AML-193 (cell line): ENCODE measurements at places on chromosomes 3 and 15.

DNA sequence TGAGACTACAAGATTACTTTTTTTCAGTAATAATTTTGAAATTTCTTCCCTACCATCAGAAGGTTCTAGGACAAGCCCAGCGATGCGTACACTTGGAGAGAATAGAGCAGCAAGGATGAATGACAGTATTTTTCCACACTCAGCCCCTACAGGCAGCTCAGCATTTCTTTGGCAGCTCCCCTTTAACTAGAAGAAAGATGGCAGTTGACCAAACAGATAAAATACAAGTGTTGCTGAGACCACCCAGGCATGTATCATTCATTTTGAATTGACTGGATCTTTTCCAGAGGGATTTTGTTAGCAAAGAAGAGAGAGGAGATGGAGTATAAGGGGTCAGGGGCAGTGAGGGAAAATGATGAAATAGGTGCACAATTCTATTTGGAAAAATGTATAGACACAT is 761.3 kb downstream of the AGBL1 start:
- no peak for DNase-seq

- no peak for DNase-seq
These were observed 396.2 kb upstream of the CDIN1 start for GRCh38 chr15:36183201-36183600.

GRCh38 chr3:126170073-126170777 is 10.2 kb downstream of the ALDH1L1 start:
- no peak for DNase-seq

DNA sequence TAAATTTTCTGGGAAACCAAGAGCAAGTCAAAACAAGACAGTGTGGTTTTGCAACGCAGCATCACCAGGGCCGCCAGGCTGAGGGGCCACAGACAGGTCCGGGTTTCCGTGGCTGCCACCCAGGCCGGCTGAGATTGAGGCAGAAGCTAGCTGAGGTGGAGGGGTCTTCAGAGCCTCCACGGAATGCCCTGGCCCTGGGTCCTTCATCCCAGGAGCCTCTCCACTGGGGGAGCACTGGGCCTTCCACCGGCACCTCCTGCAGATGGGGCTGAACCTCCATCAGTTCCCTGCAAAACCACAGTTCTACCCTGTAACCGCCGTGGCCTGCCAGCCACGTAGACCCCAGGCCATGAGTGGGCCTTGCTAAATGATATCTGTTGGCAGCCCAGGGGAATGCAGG is 152.7 kb downstream of the CHSY1 start:
- DNase-seq = no peak

DNA sequence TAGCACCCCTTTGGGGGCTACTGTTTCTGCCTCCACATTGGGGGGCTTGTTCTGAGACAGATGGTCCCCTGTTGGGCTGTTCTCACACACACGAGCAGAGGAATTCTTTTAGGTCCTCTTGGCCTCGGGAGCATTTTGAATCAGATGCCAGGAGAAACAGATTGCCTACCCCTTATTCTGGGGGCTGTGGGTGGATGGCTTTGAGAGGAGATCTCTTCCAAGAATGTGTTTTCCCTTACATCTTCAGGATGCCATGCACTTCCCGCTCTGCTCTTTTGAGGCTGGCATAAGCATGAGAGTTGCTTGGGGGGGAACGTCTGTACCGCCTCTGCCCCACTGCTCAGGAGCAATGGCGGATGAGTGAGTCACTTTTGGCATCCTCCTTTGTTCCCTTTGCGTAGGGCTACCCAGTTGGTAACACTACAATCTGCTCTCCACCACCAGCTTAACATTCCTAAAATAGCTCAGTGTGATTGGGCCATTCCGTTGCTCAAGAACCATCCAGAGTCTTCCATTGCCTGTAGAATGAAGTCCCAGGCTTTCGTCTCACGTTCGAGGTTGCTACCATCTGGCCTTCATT is 154.4 kb downstream of the RPLP1 start:
- DNase-seq = no peak
